ENCODE measurements at places on chromosomes 12 and 14. TPM values are rescaled to one million over a fixed set of nuclear protein-coding genes. Genes with fewer than 3 reads are reported as not detected.

GUCY2C gene
- total RNA-seq, result 33.2 TPM

GCH1 gene
- total RNA-seq, result 27.1 TPM

LRTM2 gene
- total RNA-seq, result not detected

FAM90A1 gene
- 0.36 TPM for total RNA-seq

MSRB3 gene
- total RNA-seq, result 8.1 TPM

MYH6 gene
- 1.4 TPM for total RNA-seq

LTB4R gene
- total RNA-seq, result 3.4 TPM

ISM2 gene
- total RNA-seq, result not detected

CELA1 gene
- total RNA-seq, result not detected

OR4E2 gene
- total RNA-seq, result not detected

ASB2 gene
- 89.1 TPM for total RNA-seq

ZC3H10 gene
- 5.4 TPM for total RNA-seq

ESRRB gene
- total RNA-seq, result not detected

CFAP251 gene
- 0.55 TPM for total RNA-seq

LTBP2 gene
- 10.2 TPM for total RNA-seq

CD69 gene
- 4.7 TPM for total RNA-seq

AKAP3 gene
- 2.2 TPM for total RNA-seq

VRTN gene
- total RNA-seq, result not detected

C1QL4 gene
- total RNA-seq, result not detected

KLHDC2 gene
- total RNA-seq, result 75.0 TPM

SERPINA12 gene
- total RNA-seq, result not detected

EFCAB11 gene
- 10.2 TPM for total RNA-seq

CRIP1 gene
- 41.3 TPM for total RNA-seq

LIN52 gene
- total RNA-seq, result 9.0 TPM

RAD51B gene
- 20.9 TPM for total RNA-seq

ANKRD33 gene
- 0.46 TPM for total RNA-seq

LMO3 gene
- 131 TPM for total RNA-seq

NDUFB1 gene
- total RNA-seq, result 138 TPM

PLCZ1 gene
- not detected for total RNA-seq

C3AR1 gene
- 15.5 TPM for total RNA-seq

TMTC2 gene
- total RNA-seq, result 40.4 TPM

HOTAIR gene
- total RNA-seq, result not detected

CYP46A1 gene
- 0.22 TPM for total RNA-seq

TAPBPL gene
- total RNA-seq, result 72.0 TPM

GIT2 gene
- total RNA-seq, result 39.6 TPM

STON2 gene
- 17.1 TPM for total RNA-seq

CDCA3 gene
- total RNA-seq, result 15.3 TPM

CLEC4C gene
- not detected for total RNA-seq

DPF3 gene
- total RNA-seq, result 10.9 TPM

GDF3 gene
- total RNA-seq, result not detected

CPM gene
- 111 TPM for total RNA-seq

AQP6 gene
- total RNA-seq, result 0.54 TPM

FGD6 gene
- 20.5 TPM for total RNA-seq

G2E3 gene
- total RNA-seq, result 16.3 TPM

TAS2R8 gene
- total RNA-seq, result not detected

ABCC9 gene
- total RNA-seq, result 7.3 TPM

SOX5 gene
- 2.8 TPM for total RNA-seq

DIO3 gene
- 1.9 TPM for total RNA-seq
